ENCODE measurements at places on chromosomes 5 and 9. TPM values are rescaled to one million over a fixed set of nuclear protein-coding genes. Genes with fewer than 3 reads are reported as not detected.

Gene CREBRF
- 39.8 TPM for total RNA-seq

Gene NEUROG1
- total RNA-seq = 1.1 TPM

Gene SMIM32
- not detected for total RNA-seq

Gene ST8SIA4
- total RNA-seq = 47.6 TPM

Gene LRRC14B
- total RNA-seq = not detected

- no peak for DNase-seq
Measured at GRCh38 chr9:85508616-85509015, 233.1 kb downstream of the AGTPBP1 start.

GRCh38 chr9:126723807-126724172, 81.0 kb upstream of the ZBTB43 start:
- DNase-seq = no peak

DNA sequence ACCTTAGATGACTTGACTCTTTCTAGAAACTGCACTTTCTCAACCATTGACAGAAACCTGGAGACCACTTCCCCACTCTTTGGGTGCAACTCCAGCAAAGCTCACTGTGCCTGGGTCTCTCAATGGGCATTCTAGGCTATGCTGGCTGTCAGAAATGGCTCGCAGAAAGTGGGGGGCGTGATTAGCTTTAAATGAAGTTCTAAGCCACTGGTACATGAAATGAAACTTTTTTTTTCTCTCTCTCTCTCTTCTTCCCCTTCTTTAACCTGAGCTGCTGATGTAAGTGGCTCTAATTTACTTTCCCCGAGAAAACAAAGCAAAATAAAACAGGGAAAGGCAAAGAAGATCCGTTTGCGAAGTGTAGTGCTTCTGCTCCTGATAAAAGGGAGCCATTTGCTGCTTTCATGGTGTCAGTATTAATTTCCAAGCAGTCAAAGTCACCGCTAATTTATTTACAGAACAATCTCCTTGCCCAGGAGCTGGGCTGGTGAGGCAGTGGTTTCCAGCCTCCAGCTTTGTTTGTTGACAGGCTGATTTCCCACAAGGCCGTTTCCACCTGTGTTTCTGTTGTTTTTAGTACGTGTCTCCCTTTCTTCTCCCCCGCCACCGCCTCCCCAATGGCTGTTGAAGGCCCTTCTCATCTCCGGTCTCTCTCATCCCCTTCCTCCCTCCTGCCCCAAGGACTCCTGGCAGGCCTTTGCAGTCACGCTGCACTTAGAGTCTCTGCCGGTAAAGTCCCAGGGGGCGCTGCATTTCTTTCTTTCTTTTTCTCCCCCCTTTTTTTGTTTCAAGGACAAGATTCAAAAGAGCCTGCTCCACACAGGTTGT, 422.9 kb downstream of the EBF1 start:
- DNase-seq = no peak

GRCh38 chr9:133585481-133586351, 23.5 kb downstream of the FAM163B start:
- DNase-seq = no peak

GRCh38 chr9:4371108-4371507, 71.2 kb upstream of the GLIS3 start:
- no peak for DNase-seq
